ENCODE measurements at places on chromosomes 7 and 10.
A peak's percentile ranks its signal among the peaks of the same experiment; 100 is the strongest.

- no peak for DNase-seq
These were observed 19.9 kb upstream of the CCNY start for GRCh38 chr10:35316218-35316967.

DNA sequence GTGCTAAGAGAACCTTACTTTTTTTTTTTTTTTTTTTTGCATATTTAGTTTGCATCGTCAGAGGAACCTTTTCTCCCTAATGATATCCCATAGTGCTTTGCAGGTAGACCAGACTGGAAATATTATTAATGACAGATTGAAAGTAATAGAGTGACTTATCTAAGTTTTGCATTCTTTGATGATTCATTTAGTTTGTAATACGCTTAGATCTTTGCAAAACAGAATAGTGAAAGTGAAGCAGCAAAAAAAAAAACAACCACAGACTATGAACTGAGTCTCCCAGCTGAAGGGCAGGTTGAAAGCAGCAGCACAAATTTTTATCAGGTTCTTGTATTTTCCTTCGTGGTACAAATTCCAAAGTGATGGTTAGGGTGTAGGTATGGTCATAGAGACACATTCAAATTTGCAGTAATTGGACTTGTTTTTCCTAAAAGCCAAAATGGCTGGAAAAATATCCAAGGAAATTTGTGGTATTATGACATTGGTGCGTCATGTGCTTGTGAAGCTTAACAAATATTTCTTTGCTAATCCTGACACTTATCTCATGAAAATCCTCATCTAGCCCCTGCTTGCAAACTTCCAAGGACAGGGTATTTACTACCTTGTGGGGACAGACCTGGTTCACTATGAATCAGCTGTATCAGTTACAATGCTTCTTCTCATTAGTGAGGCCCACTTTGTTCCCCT, 81.8 kb upstream of the CREB5 start:
- no peak for DNase-seq

DNA sequence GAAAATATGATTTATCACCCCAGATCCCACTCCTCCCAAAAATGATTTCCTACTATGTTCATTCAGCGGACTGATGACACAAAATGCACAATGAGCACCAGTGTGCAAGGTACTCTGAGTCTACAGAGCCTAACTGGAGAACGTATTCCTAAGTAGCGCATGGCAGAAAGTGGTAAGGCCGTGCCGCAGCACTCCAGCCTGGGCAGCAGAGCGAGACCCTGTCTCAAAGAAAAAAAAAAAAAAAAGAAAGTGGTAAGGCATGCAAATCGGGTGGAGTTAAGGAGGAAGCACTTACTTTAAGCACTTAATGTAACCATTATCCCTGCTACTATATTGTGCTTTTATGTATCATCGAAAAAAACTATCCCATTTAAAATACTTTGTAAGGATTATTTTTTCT, 25.5 kb downstream of the CYP51A1 start:
- DNase-seq: no peak

DNA sequence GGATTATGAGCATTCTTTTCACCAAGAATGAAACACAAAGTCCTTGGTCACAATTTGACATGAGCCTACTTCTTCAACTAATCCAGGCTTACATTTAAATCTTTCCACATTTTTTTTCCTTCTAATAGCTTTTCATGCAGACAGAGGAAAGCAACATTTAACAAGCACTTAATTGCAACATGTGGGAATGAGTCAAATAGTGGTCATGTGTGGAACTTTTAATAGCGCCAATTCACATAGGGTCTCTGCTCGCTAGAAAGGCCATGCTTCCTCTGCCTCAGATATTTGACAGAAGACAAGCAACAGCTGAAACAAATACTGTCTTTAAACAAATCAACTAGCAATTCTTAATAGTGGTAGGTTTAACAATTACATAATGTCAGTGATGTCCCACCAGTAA, 285.9 kb upstream of the ETV1 start:
- no peak for DNase-seq

GRCh38 chr7:114889646-114890285, 32.1 kb upstream of the MDFIC start:
- peak; percentile 85 for DNase-seq

DNA sequence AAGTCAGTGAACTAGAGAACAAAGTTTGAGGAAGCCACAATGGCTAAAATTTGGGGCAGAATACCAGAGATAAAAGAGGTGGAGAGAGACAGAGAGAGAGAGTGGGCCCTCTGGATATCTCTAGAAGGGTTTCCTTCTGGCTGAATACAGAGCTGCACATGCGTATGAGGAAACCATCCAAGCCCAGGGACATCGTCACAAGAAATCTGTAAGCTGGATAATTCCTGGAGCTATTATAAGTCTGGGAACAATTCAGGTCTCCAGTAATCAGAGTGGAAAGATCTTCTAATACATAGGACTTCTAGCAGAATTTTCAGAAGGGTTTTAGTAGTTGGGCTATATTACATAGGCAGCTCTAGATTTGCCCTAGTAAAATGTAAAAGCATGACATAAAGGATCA, 415.7 kb upstream of the MTPN start:
- DNase-seq: no peak

DNA sequence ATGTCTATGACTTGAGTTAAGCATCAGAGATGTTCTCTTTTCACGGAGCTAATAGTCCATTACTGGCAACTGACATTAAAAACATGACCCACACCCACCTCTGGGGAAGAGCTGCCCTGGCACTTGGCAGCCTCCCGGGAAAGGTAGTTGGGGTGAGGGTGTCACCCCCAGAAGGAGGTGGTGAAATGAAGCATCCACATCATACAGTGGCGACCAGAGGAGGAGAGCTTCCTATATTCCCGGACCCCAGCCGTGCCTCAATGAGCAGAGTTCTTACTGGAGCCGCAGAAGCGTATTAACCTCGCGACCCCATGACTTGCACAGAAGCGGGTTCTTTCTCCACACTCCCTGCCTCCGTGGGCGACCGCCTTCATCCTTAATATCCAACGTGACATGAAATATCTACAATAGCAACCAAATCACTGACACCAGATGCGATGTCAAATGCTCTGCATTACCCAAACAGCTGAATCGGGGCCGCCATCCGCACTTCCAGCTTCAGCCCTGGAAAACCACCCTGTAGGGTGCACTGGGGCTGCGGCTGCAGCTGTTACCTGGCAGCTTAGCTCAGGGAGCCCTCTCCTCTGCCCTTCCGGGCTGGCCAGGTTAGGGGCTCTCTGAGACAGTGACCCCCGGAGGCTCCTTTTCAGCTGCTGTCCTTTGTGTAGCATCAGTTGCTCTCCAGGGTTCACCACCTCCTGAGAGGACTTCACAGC, 103.1 kb upstream of the PARD3 start:
- DNase-seq: no peak

GRCh38 chr10:58054881-58055280, 212.8 kb downstream of the IPMK start:
- no peak for DNase-seq

DNA sequence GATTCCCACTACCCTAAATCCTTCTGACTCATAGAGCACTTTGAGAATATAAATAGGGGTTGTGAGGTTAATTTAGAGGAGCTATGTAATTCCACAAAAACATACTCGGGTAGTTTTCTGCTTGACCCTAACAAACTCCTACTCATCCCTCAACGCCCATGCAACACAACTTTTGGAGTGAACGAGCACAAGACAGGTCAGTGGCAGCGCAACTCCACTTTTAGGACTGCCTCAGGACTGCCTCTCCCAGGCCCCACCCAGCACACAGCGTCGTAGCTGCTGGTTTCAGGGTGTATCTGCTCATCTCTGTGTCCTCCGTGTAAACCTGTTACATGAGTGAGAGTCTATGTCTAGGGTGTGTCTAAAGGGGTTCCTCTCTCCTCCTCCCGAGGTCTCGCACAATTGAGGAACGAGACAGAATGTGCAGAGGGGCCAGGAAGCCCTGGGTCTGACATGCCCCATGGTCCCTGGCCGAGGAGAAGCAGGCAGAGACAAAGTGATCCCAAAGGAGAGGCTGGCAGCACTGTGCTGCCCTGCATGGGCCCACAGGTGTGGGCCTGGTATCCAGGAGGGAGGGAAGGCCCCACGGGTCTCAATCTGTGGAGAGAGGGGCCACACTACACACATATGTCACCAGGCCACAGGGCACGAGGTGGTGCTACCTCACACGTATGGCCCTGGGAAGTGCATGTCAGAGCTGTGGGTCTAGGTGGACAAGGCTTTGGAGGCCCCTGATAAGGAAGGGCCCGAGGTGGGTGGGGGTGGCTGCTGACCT, 45.5 kb downstream of the CAMK2B start:
- no peak for DNase-seq

- DNase-seq: no peak
These were observed 37.0 kb downstream of the BEND7 start for GRCh38 chr10:13491747-13492360.

DNA sequence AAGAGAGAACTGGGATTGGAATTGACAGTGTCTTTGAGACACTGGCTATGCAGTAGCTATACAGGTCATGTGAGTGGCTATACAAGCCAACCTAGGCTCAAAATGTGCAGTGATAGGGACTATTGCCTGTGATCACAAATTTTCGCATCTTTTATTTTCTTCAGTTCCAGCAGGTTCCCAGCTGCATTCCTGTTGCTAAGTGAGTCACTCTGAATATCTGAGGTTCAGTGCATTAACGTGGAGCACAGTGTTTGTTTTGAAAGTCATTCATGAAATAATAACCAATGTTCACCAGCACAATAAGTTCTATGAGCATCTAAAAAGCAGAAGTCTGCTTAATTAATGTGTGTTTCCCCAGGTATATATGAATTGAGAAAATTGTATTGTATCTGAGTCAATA, 1236.0 kb upstream of the CELF2 start:
- DNase-seq: no peak

GRCh38 chr10:15379078-15379477, 8.0 kb upstream of the FAM171A1 start:
- no peak for DNase-seq

DNA sequence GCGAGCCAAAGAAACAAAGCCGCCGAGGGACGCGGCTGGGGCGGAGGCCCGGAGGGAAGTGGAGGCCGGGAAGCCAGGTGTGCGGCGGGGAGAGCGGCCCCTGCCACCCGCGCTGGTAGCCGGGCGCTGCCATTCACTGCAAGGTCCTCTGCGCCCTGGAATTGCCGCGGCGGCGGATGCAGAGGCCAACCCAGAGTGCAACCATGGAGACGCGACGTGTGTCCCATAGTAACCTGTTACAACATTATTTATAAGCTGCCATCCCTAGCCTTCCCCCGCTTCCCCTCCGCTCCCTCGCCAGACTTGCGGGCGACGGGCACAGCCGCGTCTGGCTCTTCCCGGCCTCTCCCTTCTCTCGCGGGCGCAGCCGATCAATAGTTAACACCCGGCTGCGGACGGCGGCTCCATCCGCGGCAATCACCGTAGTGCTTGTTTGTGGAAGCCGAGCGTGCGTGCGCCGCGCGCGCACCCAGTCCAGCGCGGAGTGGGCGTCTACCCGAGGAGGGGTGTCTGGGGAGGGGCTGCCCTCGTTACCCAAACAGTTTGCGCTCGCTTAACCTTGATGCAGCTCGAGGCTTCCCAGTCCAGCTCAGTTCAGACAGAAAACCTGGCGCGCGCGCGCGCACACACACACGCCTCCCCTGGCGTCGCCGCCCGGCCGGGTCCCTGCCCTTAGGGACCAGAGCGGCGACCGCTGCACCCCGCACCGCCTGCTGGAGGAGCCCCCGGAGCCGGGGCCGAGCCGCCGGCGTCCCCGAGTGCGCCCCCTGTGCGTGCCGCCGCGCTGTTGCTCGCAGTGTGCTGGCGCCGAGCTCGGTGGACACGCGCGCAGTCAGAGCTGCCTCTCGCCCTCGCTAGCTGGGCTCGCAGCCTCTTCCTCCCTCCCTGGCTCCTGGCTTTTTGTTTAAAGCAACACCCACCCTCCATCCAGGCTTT, 165.4 kb upstream of the DPP6 start:
- no peak for DNase-seq

DNA sequence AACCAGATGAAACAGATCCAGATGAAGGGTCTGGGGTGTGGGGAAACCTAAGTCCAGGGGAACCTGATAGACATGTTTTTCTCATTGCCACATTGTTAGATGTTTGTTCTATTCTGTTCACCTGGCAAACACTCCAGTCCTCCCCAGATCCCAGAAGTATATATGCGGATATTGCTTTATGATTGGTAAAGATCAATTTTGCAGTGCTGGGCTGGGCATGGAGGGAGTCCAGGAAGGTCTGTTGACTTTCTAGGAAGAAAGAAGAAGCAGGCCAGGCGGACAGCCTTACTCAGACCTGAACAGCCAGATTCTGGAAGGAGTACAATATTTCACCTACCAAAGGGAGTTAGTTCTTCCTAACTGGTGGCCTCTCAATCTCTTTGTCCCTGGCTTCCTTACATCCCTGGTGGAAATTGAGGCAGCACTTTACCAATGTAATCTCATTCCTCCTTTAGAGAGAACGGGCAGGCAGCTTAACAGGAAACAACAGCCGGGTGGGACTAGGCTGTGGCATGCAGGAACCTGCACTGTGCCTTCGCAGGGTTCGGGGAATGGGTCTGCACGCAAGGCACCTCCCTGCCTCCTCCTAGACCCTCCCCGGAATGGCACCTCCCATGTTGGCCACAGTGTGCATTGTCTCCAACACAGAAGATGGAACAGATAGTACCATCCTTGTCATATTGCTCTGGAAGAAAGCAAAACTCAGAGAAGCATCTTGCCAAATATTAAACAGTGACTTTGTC, 930 bp downstream of the GIMAP6 start:
- no peak for DNase-seq

DNA sequence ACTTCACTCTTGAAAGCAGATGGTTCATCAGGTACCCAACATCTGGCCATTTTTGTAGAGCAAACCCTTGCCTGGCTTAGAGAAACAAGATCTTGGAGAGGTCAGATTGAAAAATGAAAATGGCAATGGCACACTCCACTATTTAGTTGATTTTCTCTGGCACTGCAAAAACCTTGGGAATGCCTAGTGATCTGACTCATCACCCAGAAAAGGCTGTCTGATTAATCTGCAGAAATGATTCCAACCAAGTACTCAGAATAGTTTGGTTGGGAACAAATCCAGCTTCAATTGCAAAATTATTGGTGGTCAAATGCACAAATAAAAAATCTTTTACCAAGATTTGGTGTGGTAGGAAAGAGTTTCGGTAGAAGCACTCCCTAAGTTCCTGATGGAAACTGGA, 351.2 kb downstream of the PHTF2 start:
- DNase-seq: no peak

- DNase-seq: no peak
These were observed 11.7 kb downstream of the VSIR start for GRCh38 chr10:71761541-71762113.

DNA sequence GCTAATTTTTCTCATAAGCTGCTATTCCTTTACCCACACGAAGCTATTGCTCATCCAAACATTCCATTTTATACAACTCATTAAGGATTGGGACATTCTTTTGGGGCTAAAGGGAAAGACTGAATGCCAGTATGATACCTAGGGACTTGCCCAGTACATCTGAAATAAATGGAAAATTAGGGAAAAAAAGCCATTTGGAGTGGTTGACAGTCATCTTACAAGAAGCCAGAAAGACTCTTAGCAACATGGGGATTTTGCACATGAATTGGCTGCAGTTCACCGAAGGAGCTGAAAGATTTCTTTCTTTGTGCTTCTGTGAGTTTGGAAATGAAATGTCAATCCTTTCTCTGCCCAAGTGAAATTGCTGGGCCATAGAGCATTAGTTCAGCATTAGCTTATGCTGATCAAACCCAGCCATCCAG, 43.3 kb upstream of the MTURN start:
- DNase-seq: no peak
